ENCODE measurements at places on chromosomes 3 and 15.

DNA sequence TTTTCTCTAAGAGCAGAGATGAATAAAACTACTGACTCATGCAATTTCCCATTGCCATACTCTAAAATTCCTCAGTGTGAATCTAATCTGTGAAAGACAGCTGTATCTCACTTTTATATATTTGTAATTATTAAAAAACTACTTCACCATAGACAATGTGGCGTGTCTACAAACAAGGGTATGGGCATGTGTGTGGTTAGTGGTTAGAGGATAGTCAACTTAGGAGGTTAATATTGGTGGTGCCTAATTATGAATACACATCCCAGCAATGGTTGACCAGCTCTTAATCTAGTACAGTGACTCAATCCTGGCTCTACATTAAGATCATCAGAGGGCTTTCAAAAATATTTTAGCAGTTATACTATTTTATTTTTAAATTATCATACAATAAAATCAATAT lies 94.5 kb downstream of the GOLIM4 start:
- no peak for DNase-seq

DNA sequence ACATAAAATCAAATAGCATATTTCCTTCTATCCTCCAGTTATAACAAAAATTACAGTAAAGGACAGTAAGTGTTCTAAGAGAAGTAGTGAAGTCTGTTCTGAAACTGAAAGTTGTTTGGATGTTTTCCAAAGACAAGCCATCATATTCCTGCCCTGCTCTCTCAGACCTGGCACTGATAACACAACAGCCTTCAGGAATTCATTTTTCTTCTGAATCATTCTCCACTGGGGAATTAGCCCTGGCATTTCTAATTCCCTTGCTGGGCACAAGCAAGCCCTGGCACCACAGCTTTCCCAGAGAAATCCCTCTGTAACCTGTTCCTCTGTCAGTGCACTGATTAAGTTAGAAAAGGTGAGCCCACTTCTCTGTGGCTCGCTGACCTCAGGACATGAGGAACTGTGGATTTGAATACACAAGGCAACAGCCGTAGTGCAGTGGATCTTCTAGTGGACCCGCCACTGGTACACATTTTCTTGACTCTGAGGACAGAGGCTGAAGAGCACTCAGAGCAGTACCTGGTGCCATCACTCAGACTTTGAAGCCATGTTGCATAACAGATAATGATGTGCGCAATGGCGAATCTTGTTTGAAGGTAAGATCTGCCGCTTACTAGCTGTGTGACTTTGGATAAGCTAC lies 61.6 kb downstream of the WWTR1 start:
- DNase-seq = no peak

- no peak for DNase-seq
Measured at GRCh38 chr15:79595306-79595705, 163.2 kb downstream of the MINAR1 start.

GRCh38 chr3:53354945-53355498 lies 7.7 kb upstream of the DCP1A start:
- DNase-seq = no peak

- no peak for DNase-seq
Measured at GRCh38 chr3:29789686-29790085, 508.8 kb downstream of the RBMS3 start.

DNA sequence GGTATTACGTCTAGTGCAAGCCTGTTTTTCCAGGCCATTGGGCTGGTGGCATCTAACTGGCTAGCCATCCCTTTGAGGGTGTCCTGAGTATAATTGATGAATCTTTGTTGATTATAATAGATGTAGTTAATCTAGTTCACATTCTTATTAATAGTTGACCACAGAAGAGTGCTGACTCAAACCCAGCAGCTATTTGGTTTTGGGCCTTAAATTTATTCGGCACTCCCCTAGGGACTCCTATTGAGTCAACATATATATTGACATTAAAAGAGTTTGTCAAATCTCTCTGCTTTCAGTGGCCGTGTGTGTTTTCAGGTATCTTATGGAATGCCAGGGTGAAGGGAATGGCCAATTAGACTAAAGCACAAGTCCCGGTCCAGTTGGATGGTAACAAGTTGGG lies 19.7 kb downstream of the ARL8B start:
- DNase-seq = no peak

DNA sequence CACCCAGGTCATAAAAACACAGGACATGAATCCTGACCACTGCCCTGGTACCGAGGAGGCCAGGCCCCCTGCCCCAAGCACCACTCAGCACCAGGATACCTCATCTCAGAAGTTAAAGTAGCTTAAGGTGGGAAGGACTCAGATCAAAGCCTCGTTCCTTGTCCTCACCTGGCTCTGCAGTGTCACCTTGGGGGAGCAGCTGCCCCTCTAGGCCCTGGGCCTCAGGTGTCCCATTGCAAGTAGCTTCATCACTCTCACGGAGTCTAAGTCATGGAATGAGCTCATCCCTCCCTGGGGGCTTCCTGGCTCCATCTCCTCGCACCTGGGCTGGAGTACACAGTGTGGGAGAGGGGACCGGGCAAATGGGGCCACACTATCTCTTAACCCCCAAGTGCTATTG lies 148.0 kb downstream of the TPRA1 start:
- DNase-seq = no peak

DNA sequence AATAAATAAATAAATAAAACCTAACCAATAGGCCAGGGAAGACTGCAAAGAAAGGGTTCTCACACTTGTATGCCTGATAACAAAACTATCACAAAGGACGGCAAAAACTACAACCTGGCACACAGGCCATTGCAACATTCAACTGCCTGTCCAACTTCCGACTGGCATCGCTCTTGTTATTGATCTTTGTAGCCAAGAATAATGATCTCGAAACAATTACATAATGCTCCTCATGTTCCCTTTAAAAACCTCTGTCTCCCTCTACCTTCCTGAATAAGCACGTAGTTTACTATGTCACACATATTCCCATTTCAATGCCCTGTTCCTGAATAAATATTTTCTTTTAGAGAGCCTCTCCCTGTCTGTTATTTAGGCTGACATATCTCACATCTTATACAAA lies 74.3 kb downstream of the B3GNT5 start:
- no peak for DNase-seq

GRCh38 chr15:69692342-69692741 lies 239.7 kb downstream of the RPLP1 start:
- DNase-seq = no peak

DNA sequence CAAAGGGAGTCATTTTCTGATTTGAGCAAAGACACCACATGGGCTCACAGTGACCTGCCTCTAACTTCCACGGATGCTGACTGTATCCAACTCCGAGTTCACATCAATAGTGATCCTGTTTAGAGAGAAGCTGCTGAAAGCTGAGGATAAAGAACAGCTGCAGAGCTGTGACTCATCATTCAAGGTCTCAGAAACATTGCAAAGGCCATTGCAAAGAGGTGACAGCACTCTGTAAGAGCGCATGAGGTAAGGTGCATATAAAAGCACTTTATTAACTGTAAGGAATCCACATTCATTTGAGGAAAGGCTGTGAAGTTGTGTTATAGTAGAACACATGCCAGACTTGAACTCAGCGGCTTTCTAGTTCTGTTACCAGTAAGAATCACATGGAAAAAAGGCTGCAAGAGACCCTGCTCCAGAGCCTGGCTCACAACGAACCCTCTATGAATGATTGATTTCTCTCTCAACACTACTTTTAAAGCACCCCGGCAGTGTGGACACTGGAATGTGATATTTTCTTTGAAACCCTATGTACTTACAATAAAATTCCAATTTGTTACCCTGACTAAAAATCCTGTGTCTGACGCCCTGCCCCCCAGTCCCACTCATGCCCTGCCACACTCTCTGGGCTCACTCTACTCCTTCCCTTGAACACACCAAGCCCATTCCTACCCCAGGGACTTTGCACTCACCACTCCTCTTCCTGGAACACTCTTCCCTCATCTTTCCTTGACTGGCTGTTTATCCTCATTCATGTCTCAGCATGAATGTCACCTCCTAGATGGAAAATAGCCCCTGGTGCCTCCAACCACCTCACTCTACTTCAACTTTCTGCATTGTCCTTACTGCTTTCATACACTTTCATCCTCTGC lies 111.2 kb downstream of the LSM3 start:
- no peak for DNase-seq

DNA sequence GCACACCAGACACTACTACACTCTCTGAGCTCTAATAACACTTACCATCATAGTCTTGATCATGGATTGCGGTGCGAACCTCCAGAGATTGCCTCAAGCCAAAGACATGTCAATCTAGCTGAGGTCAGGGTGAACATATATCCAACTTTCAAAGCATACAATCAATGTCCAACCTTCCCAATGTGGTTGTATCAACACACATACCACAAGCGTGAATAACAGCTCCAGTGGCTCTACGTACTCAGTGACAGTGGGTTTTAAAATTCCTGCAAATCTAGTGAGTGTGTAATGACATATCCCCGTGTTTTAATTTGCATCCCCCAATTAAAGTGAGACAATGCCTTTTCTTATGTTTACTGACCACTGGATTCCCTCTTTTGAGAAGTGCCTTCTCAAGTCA lies 29.6 kb downstream of the SFMBT1 start:
- no peak for DNase-seq

- DNase-seq = no peak
Measured at GRCh38 chr15:43913026-43913780, 86.4 kb downstream of the WDR76 start.

- no peak for DNase-seq
Measured at GRCh38 chr15:89475661-89476060, 20.7 kb downstream of the RHCG start.

GRCh38 chr3:147493666-147494065 lies 84.5 kb downstream of the ZIC1 start:
- no peak for DNase-seq

DNA sequence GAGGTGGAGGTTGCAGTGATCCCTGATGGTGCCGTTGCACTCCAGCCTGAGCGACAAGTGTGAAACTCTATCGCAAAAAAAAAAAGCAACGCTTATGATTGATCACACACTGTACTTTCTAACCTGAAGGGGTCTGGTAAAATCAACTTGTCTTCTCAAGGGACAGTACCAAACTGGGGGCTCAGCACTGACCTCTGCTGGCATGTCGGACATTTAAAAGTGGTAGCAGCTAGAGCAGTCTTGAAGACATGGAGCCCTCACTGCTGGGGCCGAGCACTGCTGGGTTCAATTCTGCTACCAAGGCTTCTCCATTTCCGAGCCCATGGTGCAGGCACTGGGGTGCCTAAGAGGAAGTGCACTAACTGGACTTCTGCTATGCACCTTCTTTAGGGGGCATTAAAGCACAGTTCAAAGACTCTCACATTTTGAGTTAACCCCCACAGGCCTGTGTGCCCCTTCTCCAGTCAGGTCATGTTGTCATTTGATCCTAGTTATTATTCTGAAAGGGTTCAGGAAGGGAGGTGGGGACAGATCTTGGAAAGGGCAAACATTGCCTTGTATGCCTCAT lies 26.4 kb upstream of the LAMP3 start:
- no peak for DNase-seq

DNA sequence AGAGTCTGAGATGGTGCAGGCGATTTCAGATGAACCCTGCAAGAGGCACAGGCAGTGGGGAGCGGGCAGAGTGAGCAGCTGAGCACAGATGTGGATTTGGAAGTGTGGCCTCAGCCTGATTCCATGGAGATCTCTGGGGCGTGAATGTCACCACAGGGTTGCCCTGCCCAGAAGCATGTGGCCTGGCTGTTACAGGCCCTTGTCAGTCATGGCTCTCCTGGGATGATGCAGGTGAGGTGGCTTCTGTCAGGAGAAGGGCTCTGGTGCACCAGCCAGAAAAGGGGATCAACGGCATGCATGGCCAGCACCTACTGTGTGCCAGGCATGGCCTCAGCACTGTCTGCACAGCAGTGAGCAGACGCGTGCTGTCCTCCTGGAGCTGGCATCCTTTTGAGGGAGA lies 11.9 kb downstream of the HDAC11 start:
- no peak for DNase-seq

DNA sequence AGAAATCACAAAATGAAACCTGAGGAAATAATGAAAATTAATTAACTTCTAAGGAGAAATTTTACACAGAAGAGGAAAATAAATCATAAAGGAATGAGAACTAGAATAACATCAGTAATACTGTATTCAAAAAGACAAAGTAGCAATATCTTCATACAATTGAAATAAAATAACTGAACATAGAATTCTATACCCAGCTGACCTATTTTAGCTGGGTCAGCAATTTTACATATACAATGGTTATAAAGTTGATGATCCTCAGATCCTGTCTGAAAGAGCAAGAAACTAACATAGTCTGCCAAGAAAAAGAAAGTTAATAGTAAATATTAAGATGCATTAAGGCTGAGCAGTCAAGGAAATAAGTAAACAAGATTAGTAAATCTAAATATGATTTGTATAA lies 93.0 kb upstream of the P3H2 start:
- DNase-seq = no peak

DNA sequence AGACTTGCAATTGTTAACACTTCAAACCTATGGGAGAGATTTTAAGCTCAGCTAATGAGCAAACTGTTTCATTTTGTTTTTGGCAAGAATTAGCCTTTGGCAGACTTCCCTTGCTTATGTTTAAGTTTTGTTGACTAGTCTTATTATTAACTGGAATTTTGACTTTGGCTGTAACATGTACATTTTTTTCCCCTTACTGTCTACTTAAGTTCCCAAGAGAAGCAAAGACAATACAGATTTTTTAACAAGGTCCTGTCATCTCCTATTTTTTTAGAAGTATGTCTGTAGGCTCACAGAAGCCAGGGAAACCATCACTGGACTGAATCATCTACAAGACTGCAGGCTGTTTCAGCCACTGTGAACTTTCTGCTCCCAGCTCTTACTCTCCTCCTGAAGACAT lies 74.3 kb downstream of the DGKG start:
- DNase-seq = no peak

DNA sequence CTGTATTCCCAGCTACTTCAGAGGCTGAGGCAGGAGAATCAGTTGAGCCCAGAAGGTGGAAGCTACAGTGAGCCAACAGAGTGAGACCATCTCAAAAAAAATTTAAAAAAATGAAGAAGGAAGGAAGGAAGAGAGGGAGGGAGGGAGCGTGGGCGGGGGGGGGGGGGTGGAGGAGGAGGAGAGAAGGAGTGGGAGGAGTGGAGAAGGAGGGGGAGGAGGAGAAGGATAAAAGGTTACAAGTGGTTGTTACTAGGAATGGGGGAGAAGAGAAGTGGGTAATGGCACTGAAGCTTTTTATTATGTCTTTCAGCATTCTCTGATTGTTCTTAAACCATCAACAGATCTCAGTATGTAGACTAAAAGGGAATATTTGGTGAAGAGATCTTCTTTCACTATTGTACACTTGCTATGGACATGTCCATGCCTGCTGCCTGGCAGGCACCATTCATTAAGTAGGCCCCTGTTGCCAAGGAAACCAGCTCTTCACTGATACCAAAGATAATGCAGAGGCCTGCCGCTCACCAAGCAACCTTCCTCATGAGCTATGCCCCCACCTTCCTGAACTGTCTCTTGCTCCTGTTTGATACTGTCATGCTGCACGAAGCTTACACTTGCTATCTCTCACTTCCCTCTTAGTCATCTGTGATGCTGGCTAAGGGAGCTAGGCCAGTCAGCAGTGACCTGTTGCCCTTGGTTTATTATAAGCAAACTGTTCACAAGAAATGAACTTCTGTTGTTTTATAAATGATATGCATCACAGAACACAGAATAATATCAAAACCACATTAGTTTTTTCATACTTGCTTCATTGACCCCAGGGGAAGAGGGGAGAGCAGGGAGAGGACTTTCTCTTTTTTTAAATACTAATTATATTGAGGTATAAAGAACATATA lies 23.1 kb downstream of the EPM2AIP1 start:
- peak; percentile 35 for DNase-seq

Measured in activated T-cell treated with anti-CD3 and anti-CD28 coated beads, Interleukin-2, amount 50 U/mL, for 48 hours (primary cell).